T-cell (primary cell): ENCODE measurements at places on chromosomes 5 and 9. TPM values are rescaled to one million over a fixed set of nuclear protein-coding genes. Genes with fewer than 3 reads are reported as not detected.

DNA sequence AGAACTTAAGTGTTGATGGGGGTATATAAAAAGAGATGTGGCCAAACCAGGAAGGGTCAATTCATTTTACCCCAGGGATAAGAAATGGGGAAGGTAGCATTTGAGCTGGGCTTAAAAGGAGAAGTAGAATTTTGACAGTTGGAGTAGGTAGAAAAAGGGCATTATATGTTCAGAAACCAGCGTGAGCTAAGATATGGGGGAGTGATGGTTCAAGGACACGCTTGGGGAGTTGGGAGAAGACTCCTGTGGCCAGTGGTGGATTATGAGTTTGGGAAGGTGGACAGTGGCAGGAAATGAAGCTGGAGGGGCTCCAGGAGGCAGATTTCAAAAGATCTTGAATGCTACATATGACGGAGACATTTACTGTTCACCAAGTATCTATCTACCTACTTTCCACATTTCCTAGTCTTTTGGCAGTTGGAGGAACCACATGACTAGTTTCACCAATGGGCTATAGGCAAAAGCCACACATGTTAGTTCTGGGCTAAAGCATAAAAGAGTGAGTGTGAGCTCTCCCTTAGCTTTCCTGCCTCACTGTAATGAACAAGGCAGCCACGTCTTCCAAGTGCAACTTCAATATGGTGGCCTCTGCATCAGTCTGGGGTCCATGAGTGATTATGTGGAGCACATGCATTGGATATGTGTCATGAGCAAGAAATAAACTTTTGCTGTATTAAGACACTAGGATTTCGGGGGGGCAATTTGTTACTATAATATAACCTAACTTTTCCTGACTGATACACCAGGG is 15.7 kb upstream of the GSN start:
- DNase-seq = no peak

TPPP gene
- 1.1 TPM for total RNA-seq

GRCh38 chr9:96158909-96159575 is 142.9 kb downstream of the HSD17B3 start:
- no peak for DNase-seq

GRCh38 chr5:53930457-53930856 is 370.0 kb downstream of the NDUFS4 start:
- no peak for DNase-seq

GRCh38 chr9:76863832-76864231 is 42.1 kb downstream of the PRUNE2 start:
- DNase-seq = no peak

- DNase-seq = peak; percentile 60
Observed at GRCh38 chr5:143002459-143003327, 232.5 kb downstream of the ARHGAP26 start.

SLC25A2 gene
- total RNA-seq = 0.49 TPM

GRCh38 chr5:137367951-137368350 is 131.2 kb downstream of the SPOCK1 start:
- DNase-seq = no peak

DNA sequence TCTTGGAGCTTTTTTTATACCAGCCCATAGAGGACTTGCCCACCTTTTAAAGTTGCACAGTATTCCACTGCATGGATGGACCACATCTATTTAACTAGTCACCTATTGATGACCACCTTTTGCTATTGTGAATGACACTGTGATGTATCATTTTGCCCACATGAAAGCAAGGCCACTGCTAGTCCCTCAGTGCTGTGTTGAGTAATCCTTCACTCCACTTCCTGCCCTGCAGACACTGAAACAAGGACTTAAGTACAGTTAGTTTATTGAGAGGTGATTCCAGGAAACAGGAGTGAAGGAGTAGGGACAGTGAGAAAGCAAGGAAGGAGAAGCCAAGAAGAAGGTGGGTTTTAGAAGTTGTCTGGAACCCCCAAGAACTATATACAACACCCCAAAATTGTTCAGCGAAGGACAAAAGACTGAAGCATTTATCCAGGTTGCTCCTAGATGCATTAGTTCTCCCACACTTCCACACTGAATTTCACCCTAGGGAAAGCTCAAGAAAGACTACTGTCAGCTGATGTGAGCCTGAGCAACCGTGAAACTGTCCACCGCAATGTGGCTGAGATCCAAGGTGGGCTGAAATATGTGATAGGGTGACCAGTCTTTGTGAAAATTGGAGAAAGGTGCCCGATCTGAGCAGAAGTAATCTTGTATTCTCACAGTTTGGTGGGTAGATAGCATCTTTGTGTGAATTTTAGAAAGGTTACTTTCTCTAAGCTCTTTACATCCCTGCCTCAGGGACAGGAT is 45.2 kb upstream of the ANKRD31 start:
- DNase-seq = no peak

- no peak for DNase-seq
Observed at GRCh38 chr9:18805386-18805785, 227.6 kb downstream of the SAXO1 start.

DNA sequence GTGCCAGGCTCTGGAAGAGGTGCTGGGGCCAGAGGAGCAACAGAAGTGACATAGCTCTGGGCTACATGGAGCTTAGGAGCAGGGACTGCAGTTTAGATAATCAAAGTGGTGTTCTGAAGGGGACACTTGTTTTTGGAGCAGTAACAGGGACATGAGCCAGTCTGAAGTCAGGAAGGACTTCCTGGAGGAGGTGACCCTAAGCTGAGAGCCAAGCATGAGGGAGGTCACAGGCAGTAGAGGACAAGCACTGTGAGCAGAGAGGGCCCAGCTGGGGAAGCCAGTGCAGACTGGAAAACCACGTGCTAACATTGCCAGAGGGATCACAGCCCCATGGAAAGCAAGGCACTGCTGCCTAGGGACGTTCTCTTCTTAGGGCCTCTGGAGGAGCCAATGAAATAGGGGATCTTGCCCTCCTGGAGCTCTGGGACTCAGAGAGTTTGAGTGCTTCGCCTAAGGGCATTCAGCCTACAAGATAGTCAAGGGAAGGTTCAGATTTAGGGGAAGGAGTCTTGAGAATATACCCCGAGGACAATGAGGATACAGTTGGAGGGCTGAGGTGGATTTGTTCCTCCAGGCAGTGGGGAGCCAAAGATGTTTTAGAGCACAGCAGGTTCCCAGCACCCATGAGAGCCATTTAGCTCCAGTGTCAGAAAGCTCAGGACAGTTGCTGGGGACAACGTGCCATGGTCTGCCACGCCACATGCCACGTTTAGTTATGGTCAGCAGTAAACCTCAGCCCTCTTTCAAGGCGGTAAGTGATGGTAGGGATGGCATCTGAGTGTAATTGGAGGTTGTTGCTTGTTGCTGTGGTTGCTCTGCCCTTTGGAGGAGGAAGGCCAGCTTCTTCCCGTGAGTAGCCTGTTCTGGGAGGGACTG is 40.5 kb upstream of the SH3PXD2B start:
- no peak for DNase-seq

DNA sequence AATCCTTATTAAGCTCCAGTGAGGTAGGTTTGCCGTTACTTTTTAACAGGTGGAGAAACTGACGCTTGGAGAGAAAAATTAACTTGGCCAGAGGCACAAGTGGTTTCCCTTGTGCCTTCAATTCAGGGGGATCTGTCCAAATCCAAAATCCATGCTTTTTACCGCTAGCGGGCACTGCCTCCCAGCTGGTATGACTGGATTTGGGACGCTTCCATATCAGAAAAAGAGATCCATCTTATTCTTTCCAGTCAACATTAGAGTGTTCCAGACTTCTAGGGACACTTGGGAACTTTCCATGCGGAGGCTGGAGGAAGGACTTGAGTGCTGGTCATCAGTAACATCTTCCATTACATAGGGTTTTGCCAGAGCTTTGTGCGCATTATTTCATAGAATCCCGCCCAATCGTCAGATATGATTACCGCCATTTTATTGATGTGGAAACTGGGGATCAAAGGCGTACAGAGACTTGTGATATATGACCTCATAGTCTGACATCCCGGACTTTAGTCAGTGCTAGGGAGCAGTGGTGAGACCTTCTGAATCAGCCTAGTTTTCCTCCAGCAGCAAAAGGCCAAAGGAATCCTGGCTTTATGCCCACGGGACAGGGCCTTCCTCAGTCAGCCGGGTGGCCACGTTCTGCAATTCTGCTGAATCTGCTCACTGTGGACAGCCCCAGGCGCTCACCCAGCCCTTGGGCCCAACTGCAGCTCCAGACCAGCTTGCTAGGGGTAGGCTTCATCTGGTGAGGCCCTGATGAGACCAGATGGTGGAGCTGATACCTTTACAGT is 1.1 kb upstream of the GNPDA1 start:
- DNase-seq = no peak

GRCh38 chr9:35287987-35288632 is 126.3 kb downstream of the UNC13B start:
- no peak for DNase-seq

GRCh38 chr5:77630114-77630680 is 8.3 kb downstream of the OTP start:
- DNase-seq = no peak

DNA sequence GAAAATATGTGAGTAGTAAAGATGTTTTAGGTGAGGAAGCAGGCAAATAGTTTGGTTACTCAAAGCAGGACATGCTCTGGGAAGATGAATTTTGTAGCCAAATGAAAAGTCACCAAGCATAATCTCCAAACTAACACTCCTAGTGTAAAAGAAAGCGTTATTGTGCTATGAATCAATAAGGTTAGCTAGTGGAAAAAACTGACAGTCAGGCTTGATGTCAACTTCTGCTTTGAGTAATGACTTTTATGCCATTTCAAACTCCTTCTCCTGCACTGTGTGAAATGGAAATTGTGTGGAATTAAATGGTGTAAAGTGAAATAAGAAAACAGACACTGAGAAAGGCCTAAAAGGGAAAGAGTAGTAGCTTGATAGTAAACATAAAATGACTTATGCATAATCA is 637.2 kb upstream of the DMAC1 start:
- no peak for DNase-seq

TUSC1 gene
- total RNA-seq = 0.12 TPM

GRM6 gene
- total RNA-seq = not detected

- no peak for DNase-seq
Observed at GRCh38 chr5:38445374-38446028, 110.9 kb downstream of the LIFR start.

GALNT12 gene
- total RNA-seq = 11.6 TPM

CMYA5 gene
- total RNA-seq = 0.13 TPM

KLHL3 gene
- 15.1 TPM for total RNA-seq

- no peak for DNase-seq
Observed at GRCh38 chr5:84292788-84293653, 91.7 kb downstream of the EDIL3 start.

DNA sequence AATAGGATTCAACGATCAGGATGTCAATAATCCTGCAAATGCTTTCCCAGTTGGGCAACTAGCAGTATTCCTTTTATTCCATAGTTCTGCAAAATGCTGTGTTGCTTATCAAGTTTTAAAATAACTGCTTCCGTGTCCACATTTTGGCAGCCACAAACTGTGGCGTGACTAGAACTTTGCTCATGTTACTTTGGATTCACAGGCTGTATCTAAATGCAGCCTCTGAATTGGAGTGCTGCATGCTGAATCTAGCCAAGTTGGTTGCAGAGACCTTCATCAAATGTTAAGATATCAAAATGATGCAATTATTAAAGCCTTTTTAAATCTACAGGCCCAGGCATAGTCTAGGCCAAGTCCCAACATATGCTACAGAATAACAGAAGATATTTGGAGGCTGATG is 249.2 kb downstream of the NR2F1-AS1 start:
- DNase-seq = no peak
